Prostate gland (tissue), 2 donors: ENCODE measurements at places on chromosomes 7 and 10. TPM values are rescaled to one million over a fixed set of nuclear protein-coding genes. Genes with fewer than 3 reads are reported as not detected.

The ANKRD30A gene
- 1.5 TPM for total RNA-seq

- no peaks in the 10 kb centered on the region for H3K4me1 ChIP-seq
- H3K27ac ChIP-seq = no peak overlapping the region
- no peaks in the 10 kb centered on the region for H3K27me3 ChIP-seq
- no peak for DNase-seq
- H3K4me3 ChIP-seq = no peak overlapping the region
Observed at GRCh38 chr7:38147005-38147404, 31.0 kb upstream of the STARD3NL start.

GRCh38 chr10:13299437-13300287 lies at the start of gene PHYH:
Gene PHYH, minus strand, starts transcription at chr10:13300064. Its CDS starts 22 bp downstream, at chr10:13300042.
- H3K27me3 ChIP-seq = no peaks in the 10 kb centered on the region
- H3K36me3 ChIP-seq = no peaks in the 10 kb centered on the region
- peak within 1 kb of the TSS; percentile 98 for H3K27ac ChIP-seq
- H3K4me3 ChIP-seq = peak within 1 kb of the TSS; percentile 67

DNA sequence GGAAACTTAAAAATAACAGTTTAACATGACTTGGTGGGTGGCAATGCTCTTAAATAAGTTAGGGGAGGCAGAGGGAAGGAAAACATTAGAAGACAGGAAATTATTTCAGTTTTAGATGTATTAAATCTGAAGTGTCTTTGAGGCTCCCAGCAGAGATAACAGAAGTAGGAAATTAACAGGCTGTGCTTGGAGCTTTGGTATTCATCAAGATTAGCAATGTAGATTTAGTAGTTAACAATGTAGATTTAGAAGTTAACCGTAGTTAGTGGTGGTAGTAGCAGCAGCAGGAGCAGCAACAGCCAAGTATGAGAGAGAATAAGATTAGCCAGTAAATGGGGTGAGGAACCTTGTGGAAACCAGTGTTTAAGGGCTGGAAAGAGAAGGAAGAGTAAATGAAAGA lies 48.7 kb upstream of the UBN2 start:
- H3K4me3 ChIP-seq = no peak overlapping the region
- H3K36me3 ChIP-seq = no peaks in the 10 kb centered on the region
- no peaks in the 10 kb centered on the region for H3K27me3 ChIP-seq
- no peaks in the 10 kb centered on the region for H3K4me1 ChIP-seq

DNA sequence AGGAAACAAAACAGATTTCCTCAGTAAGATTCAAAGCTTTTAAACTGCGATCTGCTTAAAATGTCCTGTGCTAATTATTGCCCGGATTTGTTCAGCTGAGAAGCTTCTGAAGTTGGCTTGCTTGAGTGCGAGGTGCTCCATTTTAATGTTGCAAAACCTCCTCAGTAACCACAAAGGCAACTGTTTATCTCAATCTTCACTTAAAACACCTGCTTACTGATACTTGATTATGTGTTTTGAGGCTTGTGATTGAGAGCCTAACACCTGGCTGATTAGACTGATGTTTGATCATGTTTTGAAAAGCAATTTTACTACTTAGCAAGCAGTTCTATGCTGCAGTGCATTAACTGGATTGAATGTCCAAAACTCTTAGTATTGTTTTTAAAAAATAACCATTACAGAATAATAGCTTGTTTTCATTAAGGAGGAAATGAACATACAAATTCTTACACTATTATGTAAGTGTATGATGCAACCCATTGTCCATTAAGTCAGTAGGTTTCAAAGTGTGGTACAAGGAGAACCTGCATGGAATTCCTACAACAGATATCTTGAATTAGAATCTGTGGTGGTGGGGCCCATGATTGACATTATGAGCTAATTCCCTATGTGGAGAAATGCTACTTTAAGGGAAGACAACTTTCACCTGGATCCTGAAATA lies 96.9 kb upstream of the FAM180A start:
- H3K4me1 ChIP-seq = no peaks in the 10 kb centered on the region
- no peaks in the 10 kb centered on the region for H3K27me3 ChIP-seq
- no peak for DNase-seq
- H3K27ac ChIP-seq = no peak overlapping the region
- H3K4me3 ChIP-seq = no peak overlapping the region

The FKBP6 gene
- total RNA-seq = not detected

DNA sequence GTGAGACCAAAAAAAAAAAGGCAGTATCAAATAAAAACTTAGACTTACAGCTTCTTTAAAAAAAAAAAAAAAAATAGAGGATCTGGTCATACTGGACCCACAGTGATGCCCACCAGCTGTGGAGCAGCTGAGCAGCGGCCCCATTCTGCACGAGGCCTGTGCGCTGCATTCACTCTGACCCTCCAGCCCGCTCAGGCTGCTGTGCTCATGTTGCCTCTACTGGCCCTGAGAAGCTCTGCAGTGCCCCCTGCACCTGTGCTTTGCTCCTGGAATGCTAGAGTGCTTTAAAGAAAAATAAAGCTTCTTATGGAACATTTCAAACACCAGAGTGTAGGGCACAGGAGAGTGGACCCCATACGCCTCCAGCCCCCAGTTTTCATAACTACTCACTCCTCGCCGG lies 33.2 kb downstream of the TMEM120A start:
- H3K36me3 ChIP-seq = no peaks in the 10 kb centered on the region
- no peak for DNase-seq
- no peak overlapping the region for H3K27ac ChIP-seq

- no peak overlapping the region for H3K4me3 ChIP-seq
- DNase-seq = no peak
- H3K4me1 ChIP-seq = peaks cover 7% of the 10 kb centered on the region
- H3K27ac ChIP-seq = peak overlapping the region; percentile 1
Observed at GRCh38 chr7:5395246-5395645, 28.4 kb downstream of the TNRC18 start.

The STEAP1B gene
- not detected for total RNA-seq

- no peak overlapping the region for H3K4me3 ChIP-seq
- H3K4me1 ChIP-seq = no peaks in the 10 kb centered on the region
- DNase-seq = no peak
- H3K27ac ChIP-seq = no peak overlapping the region
- no peaks in the 10 kb centered on the region for H3K27me3 ChIP-seq
- no peaks in the 10 kb centered on the region for H3K36me3 ChIP-seq
Observed at GRCh38 chr7:54701982-54702381, 57.0 kb downstream of the SEC61G start.

The CALML3 gene
- 8.0 TPM for total RNA-seq

- no peaks in the 10 kb centered on the region for H3K4me1 ChIP-seq
- no peak overlapping the region for H3K27ac ChIP-seq
- no peak overlapping the region for H3K4me3 ChIP-seq
- H3K27me3 ChIP-seq = no peaks in the 10 kb centered on the region
- H3K36me3 ChIP-seq = no peaks in the 10 kb centered on the region
- DNase-seq = no peak
Observed at GRCh38 chr10:4081685-4082111, 296.7 kb upstream of the KLF6 start.

- no peak overlapping the region for H3K27ac ChIP-seq
- H3K27me3 ChIP-seq = no peaks in the 10 kb centered on the region
- no peaks in the 10 kb centered on the region for H3K4me1 ChIP-seq
- H3K4me3 ChIP-seq = no peak overlapping the region
- H3K36me3 ChIP-seq = no peaks in the 10 kb centered on the region
Observed at GRCh38 chr7:159198016-159198724, 53.5 kb upstream of the VIPR2 start.

DNA sequence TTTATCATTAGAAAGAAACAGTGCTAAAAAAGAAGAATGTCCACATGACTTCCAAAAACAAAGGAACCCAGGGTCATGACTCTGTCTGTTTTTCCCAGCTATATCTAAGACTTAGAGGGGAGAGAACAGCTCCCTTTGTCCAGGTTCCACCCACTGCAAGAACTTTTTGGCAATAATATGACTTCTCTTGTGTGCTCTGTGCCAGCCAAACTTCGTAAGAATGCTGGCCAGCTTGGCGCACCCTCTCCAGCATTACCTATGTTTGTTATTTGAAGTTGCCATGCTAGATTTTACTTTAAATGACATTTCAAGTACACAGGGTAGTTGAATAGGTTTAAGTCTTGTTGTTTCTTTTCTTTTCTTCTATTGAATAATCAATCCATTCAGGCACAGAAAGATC lies 371.4 kb downstream of the KCNMA1 start:
- H3K4me1 ChIP-seq = no peaks in the 10 kb centered on the region
- peak; percentile 42 for DNase-seq
- no peaks in the 10 kb centered on the region for H3K36me3 ChIP-seq
- no peaks in the 10 kb centered on the region for H3K27me3 ChIP-seq
- no peak overlapping the region for H3K4me3 ChIP-seq

The ZFAND4 gene
- total RNA-seq = 36.9 TPM

The ANKRD22 gene
- 3.1 TPM for total RNA-seq

GRCh38 chr10:128314686-128315085 lies 188.5 kb upstream of the MKI67 start:
- no peaks in the 10 kb centered on the region for H3K36me3 ChIP-seq
- H3K27me3 ChIP-seq = peaks cover under 1% of the 10 kb centered on the region
- no peaks in the 10 kb centered on the region for H3K4me1 ChIP-seq
- no peak overlapping the region for H3K4me3 ChIP-seq
- DNase-seq = no peak

- H3K27ac ChIP-seq = no peak overlapping the region
- H3K4me1 ChIP-seq = no peaks in the 10 kb centered on the region
- H3K4me3 ChIP-seq = no peak overlapping the region
Observed at GRCh38 chr7:41811941-41812340, 109.1 kb upstream of the INHBA start.

The FAM25C gene
- not detected for total RNA-seq

DNA sequence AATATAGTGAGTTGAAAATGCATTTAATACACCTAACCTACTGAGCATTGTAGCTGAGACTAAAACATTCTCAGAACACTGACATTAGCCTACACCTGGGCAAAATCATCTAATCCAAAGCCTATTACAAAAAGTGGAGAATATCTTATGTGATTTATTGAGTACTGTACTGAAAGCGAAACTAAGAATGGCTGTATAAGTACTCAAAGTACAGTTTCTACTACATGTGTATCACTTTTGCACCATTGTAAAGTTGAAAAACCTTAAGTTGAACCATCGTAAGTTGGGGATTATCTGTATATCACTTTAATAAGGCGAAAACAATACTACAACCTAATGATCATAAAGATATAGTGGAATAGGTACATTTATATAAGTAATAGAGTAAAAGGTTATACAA lies 45.4 kb upstream of the GRB10 start:
- no peak overlapping the region for H3K4me3 ChIP-seq
- H3K36me3 ChIP-seq = no peaks in the 10 kb centered on the region
- H3K27me3 ChIP-seq = no peaks in the 10 kb centered on the region
- H3K27ac ChIP-seq = no peak overlapping the region

DNA sequence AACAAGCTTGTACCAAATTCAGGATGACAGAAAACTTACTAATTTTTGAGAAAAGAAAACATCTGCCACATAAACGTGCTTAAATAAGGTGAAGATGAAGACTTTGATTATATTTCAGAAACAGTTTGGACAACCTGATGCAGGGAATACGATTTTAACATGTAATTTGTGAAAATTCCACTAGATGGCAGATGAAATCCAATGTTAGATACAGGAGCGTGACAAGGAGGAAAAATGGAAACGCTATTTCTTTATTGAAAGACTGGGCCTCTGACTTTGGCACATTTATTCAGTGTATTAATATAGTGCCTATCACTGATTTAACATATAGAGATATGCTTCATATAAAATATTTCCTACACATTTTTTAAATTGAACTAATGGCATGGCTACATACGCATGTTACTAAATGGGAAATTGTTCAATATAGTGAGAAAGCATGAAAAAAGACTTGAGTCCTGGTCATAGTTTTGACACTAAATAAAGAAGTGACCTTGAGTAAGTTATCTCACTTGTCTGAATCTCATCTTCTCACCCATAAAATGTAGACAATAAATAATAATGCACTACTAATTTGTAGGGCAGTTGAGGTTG lies 60.7 kb downstream of the CD36 start:
- DNase-seq = no peak
- no peak overlapping the region for H3K4me3 ChIP-seq
- H3K36me3 ChIP-seq = no peaks in the 10 kb centered on the region
- no peaks in the 10 kb centered on the region for H3K27me3 ChIP-seq
- H3K27ac ChIP-seq = no peak overlapping the region

- no peak overlapping the region for H3K27ac ChIP-seq
- H3K4me1 ChIP-seq = no peaks in the 10 kb centered on the region
- DNase-seq = no peak
- H3K36me3 ChIP-seq = no peaks in the 10 kb centered on the region
- H3K27me3 ChIP-seq = no peaks in the 10 kb centered on the region
Observed at GRCh38 chr10:86077271-86077670, 289.3 kb downstream of the GRID1 start.

DNA sequence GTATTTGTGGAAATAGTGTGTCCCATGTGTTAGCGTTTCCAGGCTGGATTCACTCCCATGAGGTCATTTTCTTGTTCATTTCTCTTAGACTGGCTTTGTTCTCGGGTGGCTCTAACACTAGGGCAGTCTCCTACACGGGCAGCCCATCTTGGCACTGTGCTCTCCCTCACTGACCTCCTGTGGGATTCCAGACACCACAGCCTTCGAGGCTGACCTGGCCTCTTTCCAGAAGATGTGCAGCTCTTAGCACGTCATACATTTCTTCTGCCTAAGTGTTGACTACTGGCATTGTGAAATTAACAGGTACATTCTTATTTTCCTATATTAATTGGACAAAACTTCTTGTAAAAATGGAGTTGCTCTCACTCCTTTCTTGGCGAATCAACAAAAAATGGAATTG lies 72.8 kb downstream of the INSYN2A start:
- no peaks in the 10 kb centered on the region for H3K4me1 ChIP-seq
- no peak overlapping the region for H3K4me3 ChIP-seq
- H3K27me3 ChIP-seq = no peaks in the 10 kb centered on the region
- no peak overlapping the region for H3K27ac ChIP-seq

GRCh38 chr10:21166557-21167287 lies 269.6 kb upstream of the NEBL start:
- DNase-seq = peak; percentile 59
- H3K4me1 ChIP-seq = no peaks in the 10 kb centered on the region
- H3K27ac ChIP-seq = peak overlapping the region; percentile 79
- H3K27me3 ChIP-seq = no peaks in the 10 kb centered on the region
- H3K4me3 ChIP-seq = peak overlapping the region; percentile 10
- no peaks in the 10 kb centered on the region for H3K36me3 ChIP-seq

The CYP2E1 gene
- 3.7 TPM for total RNA-seq

DNA sequence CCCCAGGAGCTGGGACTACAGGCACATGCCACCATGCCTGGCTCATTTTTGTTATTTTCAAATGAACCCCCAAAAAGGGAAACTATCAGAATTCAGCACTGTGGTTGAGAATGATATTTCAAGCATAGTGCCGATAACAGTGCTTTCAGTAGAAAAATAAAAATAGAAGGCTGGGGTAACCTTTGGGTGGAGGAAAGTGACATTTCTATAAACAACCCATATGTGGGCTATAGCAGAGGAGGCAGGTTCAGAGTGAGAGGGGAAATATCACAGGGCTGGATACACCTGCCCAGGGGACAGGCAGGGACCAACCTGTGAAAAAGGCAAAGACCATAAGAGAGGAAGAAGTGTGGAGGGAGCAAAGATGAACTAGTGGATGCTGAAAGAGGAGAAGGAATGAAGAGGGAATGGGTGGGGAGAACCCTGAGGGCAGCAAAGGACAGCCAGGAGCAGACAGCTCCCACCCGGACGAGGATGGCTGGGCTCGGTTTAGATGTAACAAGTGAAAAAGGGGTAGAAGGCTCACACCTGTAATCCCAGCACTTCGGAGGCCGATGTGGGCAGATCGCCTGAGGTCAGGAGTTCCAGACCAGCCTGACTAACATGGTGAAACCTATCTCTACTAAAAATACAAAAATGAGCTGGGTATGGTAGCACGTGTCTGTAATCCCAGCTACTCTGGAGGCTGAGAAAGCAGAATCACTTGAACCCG lies 56.5 kb downstream of the MAP3K8 start:
- H3K36me3 ChIP-seq = no peaks in the 10 kb centered on the region
- H3K4me3 ChIP-seq = no peak overlapping the region
- no peaks in the 10 kb centered on the region for H3K4me1 ChIP-seq
- no peaks in the 10 kb centered on the region for H3K27me3 ChIP-seq
- DNase-seq = no peak
- no peak overlapping the region for H3K27ac ChIP-seq

The DPP6 gene
- 0.05 TPM for total RNA-seq

The ZP3 gene
- 0.80 TPM for total RNA-seq
